ENCODE measurements at places on chromosomes 2 and 18. TPM values are rescaled to one million over a fixed set of nuclear protein-coding genes. Genes with fewer than 3 reads are reported as not detected.

GRCh38 chr2:41698678-41699422, 349.0 kb upstream of the PKDCC start:
- no peak for DNase-seq

- DNase-seq: no peak
These were observed 37.6 kb downstream of the SDC1 start for GRCh38 chr2:20187331-20187730.

GRCh38 chr2:65112633-65113032, 17.3 kb downstream of the RAB1A start:
- no peak for DNase-seq

- DNase-seq: no peak
These were observed 6.5 kb upstream of the VPS54 start for GRCh38 chr2:64025741-64026140.

DNA sequence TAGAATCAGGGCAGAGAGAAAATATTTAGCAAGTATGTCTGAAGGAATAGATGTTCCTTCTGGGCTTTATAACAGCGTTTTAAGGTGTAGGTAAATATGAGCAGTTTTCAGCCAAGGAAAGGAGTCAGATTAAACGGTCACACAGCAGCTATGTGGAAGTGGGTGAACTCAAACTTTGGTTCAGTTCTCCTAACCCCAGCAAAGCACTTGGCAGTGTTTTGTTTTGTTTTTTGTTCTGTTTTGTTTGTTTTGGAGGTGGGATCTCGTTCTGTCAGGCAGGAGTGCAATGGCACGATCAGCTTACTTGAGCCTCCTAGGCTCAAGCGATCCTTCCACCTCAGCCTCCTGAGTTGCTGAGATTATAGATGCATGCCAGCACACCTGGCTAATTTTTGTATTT, 24.6 kb downstream of the TANC1 start:
- no peak for DNase-seq

- no peak for DNase-seq
These were observed 4.4 kb upstream of the NEU4 start for GRCh38 chr2:241804326-241805229.

The GNAL gene
- 0.58 TPM for total RNA-seq

The ATG16L1 gene
- 34.2 TPM for total RNA-seq

Data from LHCN-M2 (cell line).